ENCODE measurements at places on chromosomes 16 and 17. TPM values are rescaled to one million over a fixed set of nuclear protein-coding genes. Genes with fewer than 3 reads are reported as not detected.

- H3K36me3 ChIP-seq = no peaks in the 10 kb centered on the region
- DNase-seq = no peak
- H3K4me1 ChIP-seq = no peaks in the 10 kb centered on the region
Measured at GRCh38 chr16:8878523-8878911, 3.6 kb upstream of the LITAFD start.

GRCh38 chr17:8706431-8706830 is 38.2 kb downstream of the CCDC42 start:
- DNase-seq = no peak
- peaks cover 6% of the 10 kb centered on the region for H3K4me1 ChIP-seq
- no peaks in the 10 kb centered on the region for H3K36me3 ChIP-seq
- no peak overlapping the region for H3K4me3 ChIP-seq

DNA sequence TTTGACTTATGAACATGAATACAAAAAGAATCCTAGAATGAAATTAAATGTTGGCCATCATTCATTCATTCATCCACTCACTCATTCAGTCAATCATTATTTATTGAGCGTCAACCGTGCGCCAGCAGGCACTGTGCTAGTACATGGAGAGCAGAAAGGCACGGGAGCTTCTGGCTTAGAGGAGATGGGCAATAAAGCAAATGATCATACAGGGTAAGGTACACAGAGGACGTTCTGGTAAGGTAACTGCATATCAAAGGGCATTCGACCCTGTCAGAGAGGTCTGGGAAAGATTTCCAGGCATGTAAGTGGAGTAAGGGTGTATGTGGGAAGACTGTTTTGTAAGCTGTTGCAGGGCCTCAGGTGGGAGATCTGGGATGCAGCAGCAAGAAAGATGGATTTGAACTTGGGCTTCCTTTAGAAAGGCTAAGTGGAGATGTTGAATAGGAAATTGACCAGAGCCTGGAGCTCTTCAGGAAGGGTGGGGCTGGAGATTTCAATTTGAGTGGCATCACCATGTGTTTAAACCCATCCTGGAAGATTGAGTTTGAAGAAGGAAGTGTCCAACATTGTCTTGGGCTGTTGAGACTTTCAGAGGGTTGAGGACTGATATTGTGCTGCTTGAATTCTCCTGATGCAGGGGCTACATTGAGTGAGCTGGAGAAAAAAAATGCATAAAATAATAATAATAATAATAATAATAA is 2.8 kb upstream of the MSI2 start:
- H3K4me1 ChIP-seq = peaks cover 7% of the 10 kb centered on the region
- no peaks in the 10 kb centered on the region for H3K36me3 ChIP-seq
- no peak overlapping the region for H3K4me3 ChIP-seq
- DNase-seq = no peak
- H3K27me3 ChIP-seq = no peaks in the 10 kb centered on the region
- H3K27ac ChIP-seq = no peak overlapping the region

DNA sequence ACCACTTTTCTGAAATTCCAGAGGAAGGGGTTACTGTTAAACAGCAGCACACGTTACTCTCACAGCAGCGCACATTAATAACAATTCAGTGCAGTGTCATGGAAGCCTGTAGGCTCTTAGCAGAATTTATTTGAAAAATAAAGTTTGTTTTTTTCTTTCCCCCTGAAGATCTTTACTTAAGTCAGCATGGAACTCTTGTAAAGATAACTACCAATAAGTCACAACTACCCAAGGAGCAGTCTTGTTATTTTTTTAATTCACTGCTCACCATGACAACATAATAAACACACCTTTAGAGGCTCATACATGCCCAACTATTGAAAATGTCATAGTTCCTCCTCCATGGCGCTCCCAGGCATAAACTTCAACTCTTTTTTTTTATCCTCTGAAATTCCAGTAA is 31.8 kb upstream of the PSMD7 start:
- no peak for DNase-seq
- no peak overlapping the region for H3K4me3 ChIP-seq
- H3K4me1 ChIP-seq = peaks cover 2% of the 10 kb centered on the region

Gene SEPTIN1
- 4.8 TPM for total RNA-seq

Gene ITGB3
- total RNA-seq = 23.9 TPM

GRCh38 chr16:86709902-86710601 is 131.7 kb downstream of the FOXL1 start:
- no peak for DNase-seq
- H3K36me3 ChIP-seq = no peaks in the 10 kb centered on the region
- H3K4me1 ChIP-seq = no peaks in the 10 kb centered on the region
- H3K27me3 ChIP-seq = no peaks in the 10 kb centered on the region
- no peak overlapping the region for H3K4me3 ChIP-seq

DNA sequence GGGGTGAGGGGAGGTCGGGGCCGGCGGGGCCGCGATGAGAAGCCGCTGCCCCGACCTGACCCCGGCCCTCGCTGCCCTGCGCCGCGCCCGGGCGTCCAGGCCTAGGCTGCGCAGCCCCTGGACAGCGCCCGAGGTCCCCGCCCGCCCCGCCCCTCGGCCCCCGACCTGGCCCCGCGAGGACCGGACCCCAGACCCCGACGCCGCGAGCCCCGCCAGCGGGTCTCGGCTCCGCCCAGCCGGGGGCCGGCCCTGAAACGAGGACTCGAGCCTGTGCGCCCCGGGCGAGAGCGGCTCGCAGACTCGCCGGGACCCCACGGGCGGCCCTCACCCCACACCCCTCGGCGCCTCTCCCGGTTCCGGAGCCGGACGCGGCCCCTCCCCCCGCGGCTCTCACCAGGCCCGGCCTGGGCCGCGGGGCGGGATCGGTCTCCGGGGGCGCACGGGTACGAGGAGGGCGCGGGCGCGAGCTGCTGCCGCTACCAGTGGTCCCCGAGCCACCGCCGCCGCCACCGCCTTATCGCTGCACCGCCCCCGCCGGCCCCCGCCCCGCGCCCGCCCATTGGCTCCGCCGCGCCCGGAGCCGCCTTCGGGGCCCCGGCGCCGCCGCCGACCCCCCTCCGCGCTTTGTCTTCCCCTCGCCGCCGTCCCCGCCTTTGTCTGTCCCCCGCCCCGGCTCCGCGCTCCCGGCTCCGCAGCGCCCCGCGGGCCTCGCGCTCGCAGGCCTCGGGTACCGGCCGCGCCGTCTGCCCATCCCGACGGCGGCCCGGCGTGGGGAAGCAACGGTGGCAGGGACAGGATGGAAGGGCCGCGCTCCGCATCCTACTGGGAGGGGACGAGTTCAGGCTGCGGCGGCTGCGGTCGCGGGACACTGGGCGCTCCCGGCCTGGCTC is at the start of gene LIMD2:
Gene LIMD2, minus strand, starts transcription at position 488 of the 890 bp plus-strand sequence. CDS start 827 bp downstream, outside the sequence.
- peak within 1 kb of the TSS; percentile 90 for H3K27ac ChIP-seq
- peaks cover 35% of the 10 kb centered on the region for H3K4me1 ChIP-seq
- no peak for DNase-seq
- no peaks in the 10 kb centered on the region for H3K27me3 ChIP-seq

DNA sequence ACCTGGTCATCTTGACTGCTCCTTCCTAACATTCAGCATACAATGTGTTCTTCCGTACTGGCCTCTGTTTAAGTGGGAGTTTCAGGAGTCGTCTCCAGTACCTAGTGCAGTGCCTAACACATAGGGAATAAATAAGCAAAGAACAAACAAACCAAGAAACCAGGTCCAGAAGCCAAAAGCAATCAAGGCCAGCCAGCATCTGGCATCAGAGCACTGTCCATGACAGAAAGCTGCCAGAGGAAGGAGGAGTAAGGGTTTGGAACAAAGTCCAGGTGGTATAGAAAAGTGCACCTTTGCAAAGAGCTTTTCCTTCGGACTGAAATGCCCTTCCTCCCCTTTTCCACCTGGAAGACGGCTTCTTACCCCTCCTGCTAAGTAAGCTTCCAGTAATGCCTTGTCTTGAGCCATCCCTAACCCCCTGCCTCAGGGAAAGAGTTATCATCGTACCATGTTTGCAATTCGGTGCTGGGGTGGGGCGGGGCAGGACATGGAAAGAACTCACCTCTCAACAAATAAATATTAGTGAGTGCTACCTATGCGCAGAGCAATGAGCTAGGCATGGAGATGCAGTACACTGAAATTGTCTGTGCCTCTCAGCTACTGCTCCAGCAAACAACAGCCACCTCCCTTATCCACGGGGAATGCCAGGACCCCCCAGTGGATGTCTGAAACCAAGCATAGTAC is 47.6 kb downstream of the C17orf67 start:
- peaks cover 3% of the 10 kb centered on the region for H3K27me3 ChIP-seq
- no peaks in the 10 kb centered on the region for H3K36me3 ChIP-seq

DNA sequence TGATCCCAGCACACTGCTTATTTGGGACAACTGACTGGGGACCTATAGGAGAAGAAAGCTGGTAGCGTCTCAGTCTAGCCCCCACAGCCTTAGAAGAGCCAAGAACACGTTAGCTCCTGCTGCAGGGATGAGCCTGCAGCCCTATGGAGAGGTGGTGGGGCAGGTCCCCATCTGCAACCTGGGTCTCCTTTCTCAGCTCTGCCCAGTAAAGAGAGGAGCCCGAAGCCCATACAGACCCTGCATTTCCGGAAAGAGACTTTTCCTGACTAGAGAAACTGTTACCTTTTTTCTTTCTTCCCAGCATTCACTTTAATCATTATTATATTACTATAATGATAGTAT is 788 bp downstream of the METTL22 start:
- H3K4me1 ChIP-seq = no peaks in the 10 kb centered on the region
- H3K27me3 ChIP-seq = no peaks in the 10 kb centered on the region
- H3K4me3 ChIP-seq = peak overlapping the region; percentile 83
- H3K27ac ChIP-seq = peak overlapping the region; percentile 81

DNA sequence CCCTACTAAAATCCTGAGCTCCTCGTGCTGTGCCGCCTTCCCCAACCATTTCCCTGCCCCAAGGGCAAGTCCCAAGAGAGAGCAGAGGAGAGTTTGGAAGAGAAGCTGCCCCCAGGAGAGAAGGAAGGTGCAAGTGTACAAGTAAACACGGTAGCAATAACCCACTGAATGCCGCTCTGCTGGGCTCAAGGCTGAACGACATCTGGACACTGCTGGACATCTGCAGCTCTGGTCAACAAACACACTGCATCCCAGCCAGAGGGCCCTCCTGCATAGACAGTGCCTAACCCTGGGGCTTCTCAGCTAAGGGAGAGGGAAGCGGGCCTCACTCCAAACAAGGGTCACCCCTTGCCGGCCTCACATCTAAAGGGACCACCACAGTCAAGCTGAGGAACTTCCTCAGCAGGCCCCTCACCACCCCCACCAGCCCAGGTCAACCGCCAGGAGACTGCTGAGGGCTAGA is 12.7 kb downstream of the JUP start:
- H3K27me3 ChIP-seq = no peaks in the 10 kb centered on the region
- no peak overlapping the region for H3K4me3 ChIP-seq
- no peak for DNase-seq
- peaks cover 56% of the 10 kb centered on the region for H3K4me1 ChIP-seq

Gene LRRC46
- not detected for total RNA-seq

DNA sequence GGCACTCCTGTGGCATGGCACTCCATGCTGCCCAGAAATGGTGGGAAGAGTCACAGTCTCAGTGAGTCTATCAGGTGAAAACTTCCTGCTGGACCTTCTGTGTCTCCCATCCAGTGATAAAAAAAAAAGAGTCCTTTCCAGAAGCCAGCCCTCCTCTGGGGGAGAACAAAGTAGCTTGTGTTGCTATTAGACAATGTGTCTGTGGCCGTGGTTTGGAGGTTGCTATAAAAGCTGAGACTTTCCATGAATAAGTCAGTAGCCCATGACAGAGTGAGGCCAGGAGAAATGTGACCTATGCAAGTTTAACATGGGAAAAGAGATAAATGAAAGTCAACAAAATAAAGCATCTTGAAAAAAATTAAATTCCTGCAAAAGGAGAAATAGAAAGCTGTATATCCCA is 250.7 kb upstream of the MON1B start:
- H3K4me1 ChIP-seq = no peaks in the 10 kb centered on the region
- H3K27ac ChIP-seq = no peak overlapping the region
- no peaks in the 10 kb centered on the region for H3K27me3 ChIP-seq
- H3K36me3 ChIP-seq = no peaks in the 10 kb centered on the region

GRCh38 chr17:64200080-64201032 is 62.7 kb downstream of the TEX2 start:
- peaks cover 28% of the 10 kb centered on the region for H3K4me1 ChIP-seq
- H3K36me3 ChIP-seq = no peaks in the 10 kb centered on the region
- H3K27ac ChIP-seq = no peak overlapping the region
- H3K27me3 ChIP-seq = no peaks in the 10 kb centered on the region

DNA sequence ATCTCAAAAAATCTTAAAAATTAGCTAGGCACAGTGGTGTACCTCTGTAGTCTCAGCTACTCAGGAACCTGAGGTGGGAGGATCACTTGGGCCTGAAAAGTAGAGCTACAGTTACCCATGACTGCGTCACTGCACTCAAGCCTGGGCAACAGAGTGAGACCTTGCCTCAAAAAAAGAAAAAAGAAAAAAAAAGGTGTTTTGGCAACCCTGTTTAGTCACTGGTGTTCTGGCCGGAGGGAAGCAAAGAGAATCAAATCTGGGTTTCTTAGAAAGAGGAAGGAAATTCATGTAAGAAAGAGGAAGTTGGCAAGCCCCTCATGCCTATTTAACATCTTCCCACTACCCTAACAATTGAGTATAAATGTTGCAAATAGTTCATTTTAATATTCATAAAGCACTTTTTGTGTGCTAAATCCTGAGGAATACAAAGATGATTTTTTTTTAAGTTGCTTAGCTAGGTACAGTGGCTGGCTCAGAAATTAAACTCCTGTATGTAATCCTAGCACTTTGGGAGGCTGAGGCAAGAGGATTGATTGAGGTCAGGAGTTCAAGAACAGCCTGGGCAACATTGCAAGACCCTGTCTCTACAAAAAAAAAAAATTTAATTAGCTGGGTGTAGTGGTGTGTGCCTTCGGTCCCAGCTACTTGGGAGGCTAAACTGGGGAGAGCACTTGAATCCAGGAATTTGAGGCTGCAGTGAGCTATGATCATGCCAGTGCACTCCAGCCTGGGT is 6.5 kb upstream of the USP32 start:
- no peak overlapping the region for H3K27ac ChIP-seq
- H3K36me3 ChIP-seq = no peaks in the 10 kb centered on the region
- DNase-seq = no peak
- no peaks in the 10 kb centered on the region for H3K4me1 ChIP-seq

DNA sequence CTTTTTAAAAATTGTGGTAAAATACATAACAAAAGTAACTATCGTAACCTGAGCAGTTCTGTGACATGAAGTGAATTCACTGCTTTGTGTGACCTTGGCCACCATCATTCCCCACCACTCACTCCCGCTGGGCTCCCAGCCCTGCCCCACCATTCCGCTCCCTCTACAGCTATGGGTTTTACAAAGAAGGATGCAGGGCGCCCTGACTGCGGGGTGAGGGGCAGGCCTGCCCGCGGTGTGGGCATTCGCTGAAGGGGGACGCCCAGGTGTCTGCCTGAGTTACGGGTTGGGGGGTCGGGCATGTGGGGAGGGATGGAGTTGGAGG is at the start of gene CEMP1:
Gene CEMP1, minus strand, starts transcription at position 38 of the 325 bp plus-strand sequence. CDS start 335 bp downstream, outside the sequence.
- H3K4me3 ChIP-seq = peak within 1 kb of the TSS; percentile 52
- no peak for DNase-seq
- H3K36me3 ChIP-seq = peaks cover 41% of the 10 kb centered on the region
- no peaks in the 10 kb centered on the region for H3K27me3 ChIP-seq

Gene ZNF688
- 15.7 TPM for total RNA-seq

Gene HID1
- total RNA-seq = 7.9 TPM

Gene CEP295NL
- 6.5 TPM for total RNA-seq

Gene FOXC2
- 18.2 TPM for total RNA-seq

GRCh38 chr16:70508752-70509151 is 14.6 kb downstream of the COG4 start:
- H3K36me3 ChIP-seq = peaks cover 17% of the 10 kb centered on the region
- no peak overlapping the region for H3K27ac ChIP-seq
- H3K4me1 ChIP-seq = no peaks in the 10 kb centered on the region
- no peak overlapping the region for H3K4me3 ChIP-seq
- H3K27me3 ChIP-seq = no peaks in the 10 kb centered on the region

Gene FBXW10B
- 0.30 TPM for total RNA-seq

- no peaks in the 10 kb centered on the region for H3K36me3 ChIP-seq
- no peak for DNase-seq
- no peaks in the 10 kb centered on the region for H3K27me3 ChIP-seq
- no peak overlapping the region for H3K4me3 ChIP-seq
- no peak overlapping the region for H3K27ac ChIP-seq
Measured at GRCh38 chr17:66661411-66662256, 173.3 kb upstream of the CACNG5 start.

Gene TNFRSF13B
- not detected for total RNA-seq

Measured in tibial nerve (tissue), 4 donors.